GM04504 (cell line): ENCODE measurements at places on chromosomes 3 and 15.
A peak's percentile ranks its signal among the peaks of the same experiment; 100 is the strongest.

- no peak for DNase-seq
Measured at GRCh38 chr3:20256144-20256543, 70.1 kb upstream of the SGO1 start.

DNA sequence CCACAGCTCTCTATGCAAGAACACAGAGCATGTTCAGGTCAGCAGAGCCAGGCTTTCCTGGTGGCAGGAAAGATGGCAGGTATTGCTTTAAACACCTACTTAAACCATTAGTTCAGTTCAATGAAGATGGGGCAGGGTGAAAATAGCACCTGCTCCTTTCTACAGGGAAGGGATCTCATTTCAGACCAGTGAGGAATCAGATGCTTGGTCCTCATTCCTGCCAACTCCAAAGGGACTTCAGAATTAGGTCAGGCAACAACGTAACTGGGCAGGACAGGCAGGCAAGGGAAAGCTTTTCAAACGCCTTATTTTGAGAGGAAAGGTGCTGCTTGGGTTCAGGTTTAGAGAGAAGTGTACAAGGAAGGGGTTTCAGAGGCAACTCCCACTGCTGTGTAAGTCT is 12.6 kb upstream of the RPS17 start:
- DNase-seq, result no peak

GRCh38 chr15:79166311-79166955 is 75.9 kb upstream of the RASGRF1 start:
- DNase-seq, result no peak

DNA sequence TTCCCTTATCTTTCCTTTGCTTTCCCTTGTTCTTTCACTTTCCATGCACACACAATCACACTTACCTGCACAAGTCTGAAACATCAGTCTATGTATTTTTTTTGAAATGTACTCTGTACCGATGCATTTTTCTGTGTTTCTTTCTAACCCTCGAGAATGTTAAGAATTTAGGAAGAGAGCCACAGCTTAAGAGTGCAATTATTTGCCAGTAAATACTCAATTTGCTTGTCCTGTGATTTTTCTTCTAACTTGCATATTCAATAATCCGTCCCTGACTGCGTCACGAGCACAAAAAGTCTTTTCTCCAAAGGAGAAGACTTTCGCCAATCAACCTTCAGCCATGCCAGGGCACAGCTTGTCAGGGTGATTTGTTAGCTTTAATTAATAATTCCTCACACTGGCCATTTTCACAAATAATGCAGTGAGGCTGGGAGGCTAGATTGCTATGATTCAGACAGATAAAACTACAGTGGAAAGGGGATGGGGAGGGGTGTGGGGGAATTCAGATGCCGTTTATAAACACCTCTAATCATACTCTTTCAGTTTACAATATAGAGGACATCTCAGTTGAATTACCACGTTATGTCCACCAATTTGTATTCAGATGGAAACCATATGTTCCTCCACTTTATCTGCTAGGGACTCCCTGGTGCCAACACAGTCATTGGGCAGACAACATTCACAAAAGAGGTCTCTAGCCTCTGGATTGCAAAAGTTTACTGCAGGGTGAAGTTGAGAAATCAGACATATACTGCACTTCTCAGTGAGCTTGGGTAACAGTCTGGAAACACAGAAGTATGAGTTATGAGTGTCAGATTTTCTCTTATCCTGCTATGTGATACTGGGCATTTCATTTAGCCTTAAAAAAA is 388.0 kb downstream of the ZBTB20 start:
- DNase-seq, result peak; percentile 65

DNA sequence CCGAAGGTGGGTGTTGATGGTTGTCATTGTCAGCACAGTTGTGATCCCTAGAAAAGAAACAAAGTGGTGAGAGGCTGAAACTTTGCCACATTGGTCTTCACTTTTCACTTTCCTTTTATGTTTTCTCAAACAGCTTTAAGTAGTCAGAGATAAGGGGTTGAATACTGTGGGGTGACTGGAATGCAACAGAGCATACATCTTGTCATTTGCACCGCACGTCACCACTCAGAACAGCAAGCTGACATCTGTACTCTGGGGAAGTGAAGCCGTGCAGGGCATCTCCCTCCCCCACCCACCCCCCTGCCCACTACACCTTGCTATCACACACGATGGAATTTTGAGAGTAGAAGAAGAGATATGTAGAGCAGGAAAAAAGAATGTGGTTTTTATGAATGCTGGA is 211.7 kb downstream of the GABRB3 start:
- no peak for DNase-seq

DNA sequence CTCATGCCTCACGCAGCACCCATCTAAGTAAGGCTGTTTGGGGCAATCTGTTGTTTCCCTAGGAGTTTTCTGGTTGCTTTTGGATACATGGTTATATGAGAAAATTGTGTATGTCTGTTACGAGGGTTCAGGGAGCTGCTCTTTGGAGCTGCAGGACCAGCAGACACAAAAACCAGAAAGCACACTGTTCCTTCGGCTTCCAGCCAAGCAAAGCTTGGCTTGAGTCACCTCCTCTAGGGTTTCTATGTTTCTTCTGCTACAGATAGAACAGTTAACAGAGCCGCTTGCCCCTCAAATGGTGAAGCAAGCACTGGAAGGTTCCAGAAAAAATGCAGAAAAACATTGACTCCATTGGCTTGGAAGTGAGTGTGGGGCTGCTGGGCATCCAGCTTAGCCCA is 49.2 kb upstream of the CTDSPL start:
- no peak for DNase-seq

DNA sequence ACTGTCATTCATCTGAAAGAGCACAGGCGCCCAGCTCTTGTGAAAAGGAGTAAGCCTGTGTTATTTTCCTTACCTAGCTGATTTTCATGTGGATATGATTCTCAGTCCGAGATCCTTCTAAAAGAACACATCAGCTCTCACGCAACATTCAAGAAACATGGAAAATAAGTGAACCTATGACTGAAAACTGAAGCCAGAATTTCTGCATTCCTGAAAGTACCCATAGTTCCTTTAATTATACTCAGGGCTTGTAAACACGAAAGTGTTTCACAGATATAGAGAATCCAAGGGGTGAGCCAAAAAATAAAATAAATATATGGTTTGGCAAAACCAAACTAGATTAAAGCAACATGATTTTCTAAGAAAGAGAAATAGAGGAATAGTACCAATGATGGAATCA is 100.8 kb upstream of the CHMP2B start:
- DNase-seq, result no peak

- no peak for DNase-seq
Measured at GRCh38 chr3:23019596-23020300, 183.4 kb upstream of the UBE2E2 start.
